Left lobe of liver (tissue), 2 donors: ENCODE measurements at places on chromosomes 2 and 18. TPM values are rescaled to one million over a fixed set of nuclear protein-coding genes. Genes with fewer than 3 reads are reported as not detected.

The ARHGEF33 gene
- 0.10 TPM for total RNA-seq

The GALR1 gene
- total RNA-seq, result not detected

The RUFY4 gene
- not detected for total RNA-seq

The LBH gene
- 7.6 TPM for total RNA-seq

The IL36G gene
- 0.20 TPM for total RNA-seq

The INHBB gene
- 6.3 TPM for total RNA-seq

The SLC16A14 gene
- 1.6 TPM for total RNA-seq

The KLHL30 gene
- total RNA-seq, result 0.10 TPM

The CPLX4 gene
- total RNA-seq, result not detected

The COL4A4 gene
- 2.1 TPM for total RNA-seq

The ETAA1 gene
- 3.2 TPM for total RNA-seq

The ALPP gene
- total RNA-seq, result 0.20 TPM

The DSC3 gene
- 0.03 TPM for total RNA-seq

The CNGA3 gene
- not detected for total RNA-seq

The ACADL gene
- 26.8 TPM for total RNA-seq

The HNMT gene
- total RNA-seq, result 46.2 TPM

The STAT4 gene
- 0.98 TPM for total RNA-seq

The GYPC gene
- total RNA-seq, result 4.3 TPM

The USP34 gene
- 37.0 TPM for total RNA-seq

The SLC1A4 gene
- total RNA-seq, result 8.1 TPM

The ALLC gene
- total RNA-seq, result 0.20 TPM

The AQP12B gene
- total RNA-seq, result not detected

The DNAJC5G gene
- not detected for total RNA-seq

The CYRIA gene
- total RNA-seq, result 1.7 TPM

The AMER3 gene
- not detected for total RNA-seq

The CROCC2 gene
- 0.05 TPM for total RNA-seq

The TXNDC2 gene
- not detected for total RNA-seq

The RAB6D gene
- total RNA-seq, result not detected

The EML6 gene
- 1.6 TPM for total RNA-seq

The ZNF804A gene
- not detected for total RNA-seq

The LYPD1 gene
- total RNA-seq, result 0.40 TPM

The LIMS4 gene
- not detected for total RNA-seq

The KYNU gene
- total RNA-seq, result 38.6 TPM

The SLC11A1 gene
- 3.3 TPM for total RNA-seq

The MYO7B gene
- 0.63 TPM for total RNA-seq

The RAB6C gene
- total RNA-seq, result not detected

The CNDP1 gene
- total RNA-seq, result 66.3 TPM

The BOLL gene
- not detected for total RNA-seq

The AKAIN1 gene
- 0.88 TPM for total RNA-seq
